ENCODE measurements at places on chromosomes 12 and 14.

- DNase-seq = no peak
Observed at GRCh38 chr12:93847517-93848474, 170.6 kb downstream of the CRADD start.

DNA sequence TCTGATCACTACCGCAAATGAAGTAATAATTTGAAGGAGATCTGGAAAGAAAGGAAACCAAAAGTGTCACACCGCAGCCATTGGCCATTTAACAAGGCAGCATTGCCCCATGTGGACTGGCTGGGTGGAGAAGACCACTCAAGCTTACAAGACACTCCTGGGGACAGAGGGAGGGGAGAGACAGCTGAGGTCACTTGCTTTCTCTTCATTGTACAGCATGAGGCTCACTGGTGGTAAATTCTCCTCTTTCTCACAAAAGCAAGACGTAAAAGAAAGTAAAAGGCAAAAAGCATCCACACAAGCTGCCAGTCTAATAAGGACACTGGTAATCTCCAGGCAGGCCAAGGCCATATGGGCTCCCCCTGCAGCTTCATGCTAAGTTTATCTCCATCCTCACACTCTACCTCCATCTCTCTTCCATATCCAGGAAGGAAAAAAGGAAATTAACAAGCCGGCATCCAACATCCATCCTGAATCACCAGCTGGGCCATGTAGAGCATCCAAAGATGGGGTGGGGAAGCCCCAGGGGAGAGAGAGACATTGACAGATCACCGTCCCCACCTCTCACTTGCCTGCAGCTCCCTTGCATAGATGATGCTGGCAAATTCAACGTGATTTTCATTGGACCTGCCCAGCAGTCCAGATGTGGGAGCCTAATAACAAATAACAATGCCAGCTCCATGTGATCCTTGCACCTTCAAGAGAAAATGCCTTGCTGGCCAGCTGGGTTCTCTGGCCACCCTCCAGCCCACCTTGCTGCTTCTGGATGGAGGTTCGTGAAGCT lies 100.6 kb downstream of the DPF3 start:
- DNase-seq = no peak

GRCh38 chr14:93329965-93330608 lies 2.7 kb downstream of the BTBD7 start:
- no peak for DNase-seq

DNA sequence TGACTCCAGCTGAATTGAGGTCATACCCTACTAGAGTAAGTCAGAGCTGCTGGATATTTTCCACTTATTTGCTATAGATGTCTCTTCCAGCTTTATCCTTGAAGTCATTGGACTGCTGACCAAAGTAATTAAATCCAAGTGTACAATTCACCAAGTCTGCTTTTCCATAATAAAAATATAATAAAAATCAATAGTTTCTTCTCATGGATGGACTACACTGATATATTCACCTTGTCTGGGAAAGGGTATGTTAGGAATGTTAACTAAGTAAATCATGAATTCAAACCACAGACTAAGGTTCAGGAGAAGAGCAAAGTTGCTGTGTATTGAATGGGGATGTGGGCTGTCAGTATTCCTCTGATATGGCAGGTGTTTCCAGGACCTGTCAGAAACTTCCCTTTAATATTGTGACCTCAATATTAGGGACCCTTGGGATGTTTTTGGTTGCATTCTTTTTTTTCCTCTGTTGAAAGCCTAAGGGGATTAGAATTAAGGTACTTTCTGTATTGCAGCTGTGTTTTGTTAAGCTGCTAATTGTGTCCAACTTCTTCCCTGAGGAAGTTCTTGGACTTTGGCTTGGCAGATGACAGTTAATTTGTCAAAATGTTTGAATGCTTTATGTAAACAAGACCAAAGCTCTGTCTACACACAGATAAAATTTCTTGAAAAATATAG lies 284.0 kb downstream of the ATP23 start:
- no peak for DNase-seq

DNA sequence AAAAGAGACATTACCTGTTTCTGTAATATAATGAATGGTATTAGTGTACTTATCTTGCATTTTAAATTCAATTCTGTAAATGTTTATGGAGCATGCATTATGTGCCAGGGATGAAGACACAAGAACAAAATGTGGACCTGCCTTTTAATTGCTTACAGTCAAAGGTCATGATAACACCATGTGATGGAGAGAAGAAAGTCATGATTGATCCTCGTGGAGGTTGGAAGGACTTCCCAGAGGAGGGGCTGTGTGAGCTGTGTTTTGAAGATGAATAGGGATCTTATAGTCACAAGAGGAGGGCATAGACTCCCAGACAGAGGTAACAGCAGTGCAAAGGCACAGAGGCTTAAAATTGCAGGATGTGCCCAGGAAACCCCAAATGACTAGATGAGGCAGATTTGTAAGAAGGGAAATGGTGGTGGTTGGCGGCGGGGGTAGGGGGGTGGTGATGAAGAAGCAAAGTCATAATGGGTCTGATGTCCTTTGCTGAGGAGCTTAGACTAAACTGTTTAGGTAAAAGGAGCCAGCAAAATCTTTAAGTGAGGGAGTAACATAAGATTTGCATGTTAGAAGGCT lies 151.5 kb downstream of the PRKCH start:
- DNase-seq = no peak

- DNase-seq = no peak
Observed at GRCh38 chr12:67520606-67521005, 127.9 kb upstream of the DYRK2 start.

GRCh38 chr14:75675265-75675960 lies 14.4 kb downstream of the TTLL5 start:
- no peak for DNase-seq
